Choroid plexus epithelial cell (primary cell): ENCODE measurements at places on chromosomes 3 and 15.
A peak's percentile ranks its signal among the peaks of the same experiment; 100 is the strongest.

DNA sequence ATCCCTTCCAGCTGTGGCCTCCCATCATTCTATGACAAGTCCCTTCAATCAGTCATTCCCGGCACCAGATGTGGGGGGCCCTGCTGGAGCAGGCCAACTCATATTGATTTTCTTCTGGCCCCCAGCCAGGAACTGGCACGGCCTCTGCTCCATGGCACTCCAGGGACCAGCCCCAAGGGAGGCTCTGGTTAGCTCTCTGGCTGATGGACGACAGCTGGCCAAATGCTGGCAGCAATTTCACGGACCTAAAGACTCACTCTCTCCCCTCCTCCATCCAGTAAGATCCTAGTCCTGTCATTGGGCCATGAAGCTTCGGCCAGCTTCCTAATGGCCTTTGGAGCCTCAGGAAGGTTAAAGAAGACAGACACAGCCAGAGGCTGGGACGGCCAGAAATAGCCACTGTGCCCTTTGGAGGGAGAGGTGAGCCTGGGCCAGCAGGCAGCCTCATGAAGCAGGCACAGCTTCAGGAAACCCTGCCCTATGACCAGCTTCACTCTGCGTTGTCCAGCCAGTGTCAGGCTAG lies 131.0 kb downstream of the MEX3B start:
- no peak for DNase-seq

DNA sequence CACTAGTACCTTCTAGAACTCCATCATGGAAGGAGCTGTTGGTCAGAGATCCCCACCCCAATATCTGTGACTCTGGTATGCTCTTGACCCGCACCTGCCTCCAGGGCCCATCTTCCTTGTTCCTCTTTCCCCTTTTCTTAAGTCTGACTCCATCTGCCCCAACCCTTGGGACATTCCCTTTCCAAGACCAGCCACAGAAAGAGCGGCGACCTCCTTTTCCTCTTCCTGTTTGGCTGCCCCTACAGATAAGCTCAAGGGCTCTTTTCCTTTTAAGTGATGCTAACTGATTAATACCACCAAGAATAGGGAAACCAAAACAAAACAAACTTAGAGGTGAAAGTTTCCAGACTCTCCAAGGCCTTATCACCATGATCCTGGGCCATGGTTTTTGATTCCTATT lies 21.9 kb upstream of the ATP8B4 start:
- DNase-seq = no peak

GRCh38 chr3:68866157-68866556 lies 66.2 kb downstream of the TAFA4 start:
- DNase-seq = peak; percentile 1

- DNase-seq = no peak
Measured at GRCh38 chr3:18666655-18667054, 241.5 kb upstream of the SATB1 start.

DNA sequence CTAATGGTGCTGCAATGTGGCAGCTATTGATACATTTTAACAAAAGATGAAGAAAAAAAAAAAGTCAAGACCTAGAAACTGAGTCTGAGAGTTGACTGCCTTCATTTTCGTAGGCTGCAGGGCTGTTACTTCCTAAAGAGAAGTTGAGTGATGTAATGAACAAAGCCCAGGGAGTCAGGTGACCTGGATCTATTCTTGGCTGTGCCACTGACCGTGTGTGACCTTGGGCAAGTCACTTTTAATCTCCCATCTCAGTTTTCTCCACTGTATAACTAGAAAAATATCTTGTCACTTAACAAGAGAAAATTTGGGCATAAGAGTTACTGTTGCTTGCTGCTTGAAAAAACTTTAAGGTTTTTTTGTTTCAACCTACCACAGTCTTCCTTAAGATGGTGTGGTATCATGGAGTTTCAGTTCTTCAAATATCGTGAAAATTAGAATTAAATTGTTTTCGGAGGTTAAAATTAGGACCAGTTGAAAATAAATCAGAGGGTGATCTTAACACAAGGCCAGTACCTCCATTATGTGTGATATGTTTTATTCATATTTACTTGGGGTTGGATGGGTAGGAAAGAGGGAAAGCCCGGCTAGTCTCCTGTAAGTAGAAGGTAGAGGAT lies 5.8 kb downstream of the FMN1 start:
- DNase-seq = no peak

- no peak for DNase-seq
Measured at GRCh38 chr3:119296727-119297122, 2.5 kb downstream of the ARHGAP31 start.
